ENCODE measurements at places on chromosomes 4 and X.

DNA sequence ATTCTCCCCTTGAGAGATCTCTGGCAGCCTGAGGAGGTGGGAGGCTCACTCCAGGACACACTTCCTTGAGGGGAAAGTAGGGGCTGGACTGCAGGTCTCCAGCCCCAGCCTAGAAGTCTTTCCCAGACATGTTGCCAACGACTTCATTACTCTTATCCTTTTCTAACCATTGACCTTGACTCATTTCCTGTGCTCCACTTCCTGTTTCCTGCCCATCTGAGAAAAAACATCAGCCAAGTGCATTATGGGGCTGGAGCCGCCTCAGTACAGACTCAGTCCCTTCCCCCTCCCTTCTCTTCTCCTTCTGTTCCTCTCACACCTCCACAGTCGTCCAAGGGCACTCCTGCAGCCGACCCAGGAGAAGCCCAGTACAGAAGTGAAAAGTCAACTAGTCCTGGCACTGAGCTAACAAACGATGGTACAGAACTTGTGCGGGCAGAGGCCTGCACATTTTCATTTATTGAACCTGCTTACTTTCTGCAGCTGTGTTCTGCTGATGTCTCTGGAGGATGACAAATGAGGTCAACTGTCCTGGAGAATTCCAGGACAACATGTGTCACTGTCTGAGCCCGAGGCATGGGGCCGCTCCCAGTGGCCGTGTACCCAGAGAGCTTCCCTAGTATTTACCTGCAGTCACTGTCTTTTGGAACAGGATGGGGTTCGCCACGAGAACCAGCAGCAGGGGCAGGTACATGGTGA, 20.1 kb downstream of the GPR143 start:
- DNase-seq = no peak

GRCh38 chrX:132520792-132521191, 32.0 kb upstream of the MBNL3 start:
- no peak for DNase-seq

DNA sequence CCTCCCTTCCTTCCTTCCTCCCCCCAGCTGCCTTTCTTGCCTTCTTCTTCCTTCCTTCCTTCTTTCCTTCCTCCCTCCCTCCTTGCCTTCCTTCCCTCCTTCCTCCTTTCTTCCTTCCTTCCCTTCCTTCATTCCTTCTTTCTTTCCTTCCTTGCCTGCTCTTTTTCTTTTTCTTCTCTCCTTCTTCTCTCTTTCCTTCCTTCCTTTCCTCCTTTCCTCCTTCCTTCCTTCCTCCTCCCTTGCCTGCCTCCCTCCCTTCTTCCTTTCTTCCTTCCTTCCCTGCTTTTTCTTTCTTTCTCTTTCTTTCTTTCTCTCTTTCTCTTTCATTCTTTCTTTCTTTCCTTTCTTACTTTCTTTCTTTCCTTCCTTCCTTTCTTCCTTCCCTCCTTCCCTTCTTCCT, 49.1 kb downstream of the STK32B start:
- DNase-seq = no peak

GRCh38 chr4:71261001-71261400, 77.8 kb upstream of the SLC4A4 start:
- DNase-seq = no peak

- DNase-seq = no peak
Observed at GRCh38 chr4:5218376-5219069, 167.2 kb downstream of the STK32B start.

- DNase-seq = no peak
Observed at GRCh38 chr4:144715230-144715629, 69.3 kb downstream of the HHIP start.

GRCh38 chr4:158080354-158080753, 92.5 kb downstream of the GASK1B start:
- DNase-seq = no peak

GRCh38 chr4:82388405-82388804, 14.6 kb upstream of the HNRNPD start:
- DNase-seq = no peak

DNA sequence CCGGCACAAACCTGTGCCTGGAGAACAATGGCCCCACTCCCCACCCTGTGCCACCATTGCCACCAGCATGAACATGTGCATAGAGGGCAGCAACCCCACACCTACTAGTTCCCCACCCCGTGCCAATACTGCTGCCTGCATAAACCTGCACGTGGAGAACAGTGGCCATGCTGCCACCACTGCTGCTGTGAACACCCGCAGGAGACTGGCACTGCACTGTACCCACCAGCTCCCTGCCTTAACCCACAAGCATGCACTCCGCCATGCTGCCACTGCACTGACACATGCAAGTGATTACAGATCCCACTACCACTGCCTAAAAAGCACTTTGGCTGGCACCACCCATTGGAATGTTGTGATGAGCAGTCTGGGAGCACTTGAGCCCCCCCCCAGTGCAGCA, 77.3 kb downstream of the NAA11 start:
- no peak for DNase-seq

DNA sequence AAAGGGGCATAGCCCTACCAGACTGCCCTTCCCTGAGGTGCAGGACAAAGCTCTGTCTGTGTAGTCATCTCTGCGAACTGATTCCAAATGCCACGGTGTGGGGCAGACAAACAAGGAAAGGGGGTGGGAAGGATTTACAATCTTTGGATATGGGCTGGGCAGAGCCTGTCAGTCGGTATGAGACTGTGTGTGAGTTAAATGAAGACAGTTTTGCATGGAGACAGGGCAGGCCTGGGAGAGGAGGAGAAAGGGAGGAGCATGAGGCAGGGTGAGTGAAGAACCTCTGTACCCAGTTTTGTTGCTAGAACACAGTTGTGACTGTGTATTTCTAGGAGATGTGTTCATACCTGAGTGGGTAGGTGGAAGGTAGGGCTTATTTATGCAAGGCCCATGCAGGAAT, 59.4 kb upstream of the MSN start:
- no peak for DNase-seq

- no peak for DNase-seq
Observed at GRCh38 chr4:100424376-100424775, 93.4 kb downstream of the EMCN start.

DNA sequence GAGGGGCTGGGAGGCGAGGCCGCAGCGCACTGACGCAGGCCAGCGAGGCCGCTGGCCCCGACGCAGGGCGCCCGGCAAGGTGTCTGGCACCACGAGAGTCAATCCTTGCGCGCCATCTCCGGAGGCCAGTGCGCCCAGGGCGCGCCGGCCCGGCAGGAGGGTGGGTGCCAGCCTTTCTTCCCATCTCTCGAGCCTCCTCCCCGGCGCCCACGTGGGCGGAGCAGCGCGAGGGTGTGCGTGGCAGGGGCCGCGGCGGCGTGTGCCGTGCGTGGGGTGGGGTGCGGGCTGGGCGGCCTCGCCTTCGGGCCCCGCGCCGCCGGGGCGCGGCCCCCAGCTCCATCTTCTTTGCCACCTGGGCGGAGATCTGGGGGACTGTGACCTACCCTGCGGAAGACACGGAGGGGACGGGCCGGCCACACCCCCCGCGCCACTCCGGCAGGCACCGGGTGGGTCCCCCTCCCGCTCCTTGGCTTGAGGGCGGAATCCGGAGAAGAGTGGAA, 877 bp downstream of the JAKMIP1 start:
- DNase-seq = no peak

DNA sequence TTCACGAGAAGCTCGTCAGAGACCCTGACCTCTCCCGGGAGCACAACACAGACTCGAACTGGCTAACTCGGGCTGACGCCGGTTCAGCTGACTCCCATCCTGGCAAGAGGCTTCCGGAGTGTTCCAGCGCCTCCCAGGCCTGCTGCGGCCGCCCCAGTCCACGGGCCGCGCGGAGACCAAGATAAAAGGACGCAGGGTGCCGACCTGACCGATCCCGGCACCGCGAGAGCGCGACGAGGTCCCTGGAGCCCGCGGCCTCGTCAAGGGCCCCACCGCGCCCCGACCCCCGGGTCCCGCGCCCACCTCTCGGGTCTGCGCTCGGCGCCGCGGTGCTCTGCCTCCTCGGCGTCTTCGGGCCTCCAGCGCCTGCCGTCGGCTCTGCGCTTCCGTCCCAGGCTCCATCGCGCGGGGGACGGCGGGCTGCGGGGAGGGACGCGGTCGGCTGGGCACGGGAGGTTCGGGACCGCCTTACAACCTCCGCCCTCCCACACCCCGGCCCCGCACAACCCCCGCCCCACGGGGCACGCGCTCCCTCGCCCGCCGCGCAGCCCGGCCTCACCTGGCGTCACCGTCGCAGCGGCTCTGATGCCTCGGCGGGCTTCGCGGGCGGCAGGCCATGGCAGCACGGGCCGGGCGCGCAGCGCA, 426 bp downstream of the SLBP start:
- peak; percentile 46 for DNase-seq

- DNase-seq = no peak
Observed at GRCh38 chrX:15391850-15392249, 7.6 kb upstream of the VEGFD start.

DNA sequence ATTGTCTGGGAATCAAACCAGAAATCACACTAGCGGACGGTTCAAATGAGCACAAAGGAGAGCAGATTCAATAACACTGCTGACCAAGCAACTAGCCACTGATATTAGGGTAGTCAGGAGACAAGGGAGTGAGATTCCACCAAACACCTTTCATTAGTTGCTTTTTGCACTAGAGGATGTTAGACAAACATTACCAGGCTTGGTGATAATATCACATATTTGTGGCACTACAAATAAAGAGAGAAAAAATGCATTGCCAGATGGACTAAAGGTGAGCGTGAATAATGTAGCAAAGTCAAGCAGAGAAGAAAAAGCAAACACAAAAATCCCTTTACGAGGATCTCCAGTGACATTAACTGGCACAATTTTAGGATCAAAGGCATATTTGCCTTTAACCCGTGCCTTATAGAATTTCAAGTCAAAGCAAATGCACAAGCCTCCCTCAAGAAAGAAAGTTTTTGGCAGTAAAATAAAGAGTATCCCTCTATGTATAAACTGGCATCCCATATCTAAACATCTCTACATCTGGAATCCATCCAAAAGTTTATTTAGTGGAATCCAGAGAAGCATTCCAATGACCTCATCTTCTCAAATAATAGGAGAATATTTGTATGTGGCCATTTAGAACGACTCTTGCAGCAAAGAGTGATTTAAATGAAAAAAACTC, 290.9 kb downstream of the KCTD8 start:
- DNase-seq = peak; percentile 34

GRCh38 chr4:129077326-129077725, 16.0 kb downstream of the SCLT1 start:
- no peak for DNase-seq

DNA sequence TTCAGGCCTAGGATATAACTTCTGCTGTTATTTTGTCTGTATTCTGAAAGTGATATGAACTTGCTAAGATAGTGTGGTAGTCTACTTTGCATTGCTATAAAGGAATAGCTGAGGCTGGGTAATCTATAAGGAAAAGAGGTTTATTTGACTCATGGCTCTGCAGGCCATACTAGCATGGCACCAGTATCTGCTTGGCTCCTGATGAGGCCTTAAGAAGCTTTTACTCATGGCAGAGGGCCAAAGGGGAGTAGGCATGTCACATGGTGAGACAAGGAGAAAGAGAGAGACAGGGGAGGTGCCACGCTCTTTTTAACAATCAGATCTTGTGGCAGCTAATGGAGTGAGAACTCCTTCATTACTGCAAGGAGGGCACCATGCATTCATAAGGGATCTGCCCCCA, 247.3 kb downstream of the GPAT3 start:
- no peak for DNase-seq

DNA sequence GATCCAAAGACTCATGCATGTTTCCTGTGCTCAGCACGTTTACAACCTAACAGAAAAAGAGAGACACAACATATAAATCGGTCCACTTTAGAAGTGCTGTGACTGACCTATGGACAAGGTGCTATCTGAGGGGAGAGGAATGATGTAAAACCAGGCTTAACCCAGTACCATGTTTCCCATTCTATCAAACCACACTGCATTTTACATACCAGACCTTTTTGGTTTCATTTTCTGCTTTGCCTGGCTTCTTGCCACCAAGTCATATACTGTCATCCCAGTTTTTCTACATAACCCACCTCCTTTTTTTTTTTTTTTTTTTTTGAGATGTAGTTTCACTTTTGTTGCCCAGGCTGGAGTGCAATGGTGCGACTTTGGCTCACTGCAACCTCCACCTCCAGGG, 82.2 kb downstream of the KLF8 start:
- no peak for DNase-seq

DNA sequence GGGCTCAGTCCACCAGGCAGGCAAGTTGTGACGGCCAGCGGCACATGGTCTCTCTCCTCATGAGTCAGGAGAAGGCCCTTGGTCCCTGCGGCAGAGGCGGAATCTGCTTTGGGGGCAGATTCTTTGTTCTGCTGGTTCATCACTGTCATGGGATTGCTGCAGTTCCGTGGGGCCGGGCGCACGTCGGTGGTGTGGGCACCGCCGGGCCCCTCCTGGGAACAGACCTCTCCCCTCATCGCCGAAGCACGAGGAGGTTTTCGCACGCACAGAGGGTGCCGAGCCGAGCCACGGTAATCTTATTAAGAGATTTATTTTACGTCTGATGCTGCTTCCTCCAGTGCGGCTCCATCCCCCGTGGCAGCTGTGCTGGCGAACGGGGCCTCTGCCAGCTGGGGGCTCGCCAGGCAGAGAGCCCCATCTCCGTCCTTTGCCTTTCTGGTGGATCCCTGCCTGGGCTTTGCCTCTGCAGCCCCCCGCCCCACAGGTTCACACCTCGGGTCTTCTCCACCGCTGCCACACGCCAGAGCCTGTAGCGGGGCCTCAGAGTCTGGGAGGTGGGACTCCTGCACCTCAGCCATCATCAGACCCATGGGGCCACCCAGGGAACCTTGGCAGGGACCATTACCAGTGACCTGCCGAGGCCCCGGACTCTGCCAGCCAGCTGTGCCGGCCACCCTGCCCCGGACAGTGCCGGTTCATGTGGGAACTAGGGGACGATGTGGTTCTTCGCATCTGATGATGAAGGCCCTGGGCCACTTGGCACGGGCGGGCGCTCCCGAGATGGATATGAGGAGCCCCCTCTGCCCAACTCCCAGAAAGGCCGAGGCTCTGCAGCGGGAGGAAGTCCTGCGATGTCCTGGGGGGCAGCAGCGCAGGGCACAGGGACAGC, 86.7 kb upstream of the NKX1-1 start:
- DNase-seq = no peak

GRCh38 chr4:169050881-169051760, 41.1 kb upstream of the CBR4 start:
- no peak for DNase-seq

- DNase-seq = no peak
Observed at GRCh38 chr4:133596459-133596858, 447.4 kb downstream of the PCDH10 start.

GRCh38 chr4:6884341-6884870, 25.2 kb upstream of the TBC1D14 start:
- no peak for DNase-seq

GRCh38 chr4:34676400-34676799, 1567.9 kb downstream of the ARAP2 start:
- no peak for DNase-seq

GRCh38 chrX:38172596-38172995, 48.1 kb downstream of the SRPX start:
- DNase-seq = peak; percentile 10

GRCh38 chrX:39174241-39174771, 373.0 kb downstream of the MID1IP1 start:
- no peak for DNase-seq

Measured in Caco-2 (cell line).